ENCODE measurements at places on chromosomes 11 and 22.

GRCh38 chr11:131375915-131376314, 5.5 kb downstream of the NTM start:
- no peak for DNase-seq

DNA sequence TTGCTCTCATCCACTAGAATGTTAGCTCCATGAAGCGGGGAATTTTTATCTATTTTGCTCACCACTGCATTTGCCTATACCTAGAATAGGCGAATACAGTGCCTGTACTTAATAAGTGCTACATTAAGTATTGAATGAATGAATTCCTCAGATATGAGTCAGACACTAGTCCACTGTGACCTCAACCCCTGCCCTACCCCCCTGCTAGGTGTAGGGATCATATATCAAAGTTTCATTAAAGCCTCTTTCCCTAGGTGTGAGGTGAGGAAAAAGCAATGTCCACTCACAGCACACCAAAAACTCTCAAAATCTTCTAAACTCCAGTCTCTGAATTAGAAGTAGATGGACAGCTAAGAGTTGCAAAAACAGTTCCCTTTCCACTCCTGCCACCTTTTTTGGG, 9.8 kb upstream of the PSMA1 start:
- no peak for DNase-seq

DNA sequence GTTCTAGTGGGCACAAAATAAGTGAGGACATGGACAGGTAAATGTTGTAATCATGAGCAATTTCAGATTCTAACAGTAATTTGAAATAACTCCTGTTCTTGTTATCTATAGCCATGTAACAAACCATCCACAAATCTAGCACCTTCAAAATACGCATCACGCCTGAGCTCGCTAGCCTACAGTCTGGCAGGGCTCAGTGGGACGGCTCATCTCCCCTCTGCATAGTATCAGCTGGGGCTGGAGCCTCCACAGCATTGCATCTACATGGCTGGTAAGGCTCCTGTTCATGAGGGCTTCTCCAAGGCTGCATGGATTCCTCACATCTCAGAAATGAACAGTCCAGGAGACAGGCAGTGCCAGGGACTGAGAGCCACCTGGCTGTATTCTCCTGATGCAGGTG, 112.6 kb downstream of the KCNQ1 start:
- no peak for DNase-seq

- DNase-seq: no peak
These were observed 55.4 kb downstream of the CDKN1C start for GRCh38 chr11:2830030-2830812.

DNA sequence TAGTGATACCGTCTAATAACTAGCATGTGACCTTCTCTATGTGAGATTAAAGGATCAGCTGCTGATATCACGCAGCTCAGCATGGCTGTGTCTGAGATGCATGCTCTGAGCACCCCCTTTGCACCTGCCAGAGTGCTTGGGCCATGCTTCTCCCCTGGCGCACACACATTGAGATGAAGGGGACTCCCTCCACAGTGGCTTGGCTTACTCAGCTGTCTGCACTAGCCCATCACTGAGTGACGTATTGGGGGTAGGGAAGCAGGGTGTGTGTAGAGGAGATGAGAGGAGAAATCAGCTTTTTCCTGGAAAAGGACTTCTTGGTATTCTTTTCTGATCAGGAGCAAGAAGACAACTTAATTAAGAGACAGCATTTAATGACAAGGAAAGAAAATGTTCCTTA, 216.5 kb downstream of the BLID start:
- DNase-seq: no peak

GRCh38 chr11:113684496-113684895, 21.6 kb downstream of the TMPRSS5 start:
- peak; percentile 40 for DNase-seq

GRCh38 chr11:67648796-67649613, 1.5 kb downstream of the ACY3 start:
- DNase-seq: peak; percentile 37

DNA sequence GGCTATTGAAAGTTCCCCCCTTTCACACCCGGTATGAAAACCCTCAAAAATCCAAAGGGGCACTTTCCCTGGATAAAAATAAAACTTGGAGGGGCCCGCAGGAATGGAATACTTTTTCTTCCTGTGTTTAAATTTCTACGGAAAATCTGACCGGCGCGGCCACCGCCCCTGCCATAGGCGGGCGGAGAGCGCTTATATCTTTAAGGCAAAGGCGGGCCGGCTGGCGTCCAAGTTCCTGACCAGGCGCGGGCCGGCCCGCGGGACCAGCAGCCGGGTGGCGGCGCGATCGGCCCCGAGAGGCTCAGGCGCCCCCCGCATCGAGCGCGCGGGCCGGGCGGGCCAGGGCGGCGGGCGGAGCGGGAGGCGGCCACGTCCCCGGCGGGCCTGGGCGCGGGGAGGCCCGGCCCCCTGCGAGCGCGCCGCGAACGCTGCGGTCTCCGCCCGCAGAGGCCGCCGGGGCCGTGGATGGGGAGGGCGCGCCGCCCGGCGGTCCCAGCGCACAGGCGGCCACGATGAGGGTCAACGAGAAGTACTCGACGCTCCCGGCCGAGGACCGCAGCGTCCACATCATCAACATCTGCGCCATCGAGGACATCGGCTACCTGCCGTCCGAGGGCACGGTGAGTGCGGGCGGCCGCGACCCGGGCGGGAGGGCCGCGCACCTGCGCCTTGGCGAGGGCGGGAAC, at the start of gene ANO1:
Gene ANO1 (plus strand): TSS at position 223 of the 686 bp plus-strand sequence. CDS start 290 bp downstream, at position 513.
- DNase-seq: peak; percentile 50

- no peak for DNase-seq
These were observed 1.7 kb upstream of the ME3 start for GRCh38 chr11:86673872-86674750.

DNA sequence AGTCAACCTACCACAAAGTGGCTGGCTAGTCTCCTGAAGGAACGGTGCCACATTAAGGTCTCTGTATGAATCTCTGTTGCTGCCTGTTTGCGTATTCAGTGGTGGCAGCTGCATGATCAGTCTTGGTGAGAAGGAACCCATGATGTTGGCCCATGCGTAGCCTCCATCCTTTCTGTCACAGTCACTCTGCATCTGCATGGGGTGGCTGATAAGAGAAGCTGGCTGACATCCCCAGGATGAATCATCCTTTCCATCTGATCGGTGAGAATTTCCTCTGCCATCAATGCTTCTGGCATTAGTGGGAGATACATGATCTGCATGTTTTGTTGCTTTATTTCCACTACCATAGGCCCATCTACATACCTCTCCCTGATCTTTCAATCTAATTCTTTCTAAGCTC, 199.0 kb upstream of the NECTIN1 start:
- no peak for DNase-seq

GRCh38 chr11:86184728-86185380, 59.7 kb upstream of the EED start:
- no peak for DNase-seq

GRCh38 chr11:22197139-22198005, 4.5 kb downstream of the ANO5 start:
- no peak for DNase-seq

DNA sequence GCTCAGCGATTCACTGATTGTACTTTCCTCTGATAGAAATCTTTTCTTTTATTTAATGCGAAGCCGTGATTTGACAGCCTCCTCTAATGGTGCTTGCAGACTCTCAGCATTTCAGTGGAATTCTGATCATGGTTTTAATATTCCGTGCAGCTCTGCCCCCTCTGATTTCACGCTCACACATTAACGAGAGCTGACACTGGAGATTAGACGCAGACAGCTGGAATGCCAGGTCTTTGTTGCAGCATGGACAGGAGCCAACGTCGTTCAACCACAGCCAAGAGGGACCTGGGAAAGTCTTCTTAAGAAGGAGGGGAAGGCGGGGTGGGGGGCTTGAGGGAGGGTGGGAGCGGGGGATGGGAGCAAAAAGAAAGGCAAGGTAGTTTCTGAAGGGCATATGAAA, 186.4 kb downstream of the BLID start:
- peak; percentile 65 for DNase-seq

- DNase-seq: no peak
These were observed 2.0 kb downstream of the USH1C start for GRCh38 chr11:17542249-17542648.

DNA sequence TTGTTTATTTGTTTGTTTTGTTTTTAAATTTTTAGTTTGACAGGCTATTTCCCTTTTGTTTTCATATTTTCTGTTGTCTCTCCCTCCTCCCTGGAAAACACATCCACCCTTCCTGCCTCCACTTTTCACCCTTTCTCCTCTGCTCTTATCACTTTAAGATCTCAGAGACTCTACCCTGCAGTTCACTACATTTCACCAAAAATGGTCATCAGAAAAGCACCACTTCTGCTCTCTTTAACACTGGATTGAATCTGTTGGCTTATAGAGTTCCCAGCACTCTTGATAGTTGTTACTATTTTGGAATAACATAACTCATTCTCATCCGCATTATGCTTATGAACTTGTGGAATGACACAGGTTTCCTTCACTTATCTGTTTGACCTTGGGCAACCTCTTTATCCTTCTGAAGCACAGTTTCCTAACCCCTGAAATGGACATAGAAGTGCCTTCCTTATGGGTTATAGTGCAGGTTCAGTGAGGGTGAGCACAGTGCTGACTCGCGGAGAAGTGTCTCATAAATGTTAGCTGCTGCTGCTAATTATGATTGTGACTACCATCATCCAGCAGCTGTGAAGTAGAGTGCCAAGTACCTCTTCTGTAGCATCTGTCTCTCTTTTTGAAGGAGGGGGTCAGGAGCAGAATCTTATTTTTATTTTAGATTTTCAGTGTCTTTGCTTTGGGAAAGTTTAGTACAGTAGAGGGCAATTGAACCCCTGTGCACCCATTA, 15.0 kb downstream of the TEAD1 start:
- DNase-seq: no peak

- peak; percentile 85 for DNase-seq
These were observed 37.3 kb upstream of the CCDC134 start for GRCh38 chr22:41762980-41763779.

DNA sequence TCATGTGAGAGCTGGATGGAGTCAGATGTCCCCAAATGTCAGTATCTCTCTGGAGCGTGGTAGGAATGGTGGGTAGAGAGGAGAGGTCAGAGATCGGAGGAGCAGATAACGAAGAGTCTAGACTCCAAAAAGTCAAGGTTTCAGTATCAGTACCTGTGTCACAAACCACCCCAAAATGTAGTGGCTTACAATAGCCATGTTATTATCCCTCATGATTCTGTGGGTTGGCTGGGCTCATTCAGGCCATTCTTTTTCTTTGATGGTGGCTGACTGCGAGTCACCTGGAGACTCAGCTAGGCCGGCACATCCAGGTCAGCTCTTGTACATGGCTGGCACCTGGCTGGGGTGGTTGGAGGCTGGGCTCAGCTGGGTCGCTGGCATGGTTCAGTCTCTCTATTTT, 7.3 kb upstream of the SSTR3 start:
- DNase-seq: no peak

DNA sequence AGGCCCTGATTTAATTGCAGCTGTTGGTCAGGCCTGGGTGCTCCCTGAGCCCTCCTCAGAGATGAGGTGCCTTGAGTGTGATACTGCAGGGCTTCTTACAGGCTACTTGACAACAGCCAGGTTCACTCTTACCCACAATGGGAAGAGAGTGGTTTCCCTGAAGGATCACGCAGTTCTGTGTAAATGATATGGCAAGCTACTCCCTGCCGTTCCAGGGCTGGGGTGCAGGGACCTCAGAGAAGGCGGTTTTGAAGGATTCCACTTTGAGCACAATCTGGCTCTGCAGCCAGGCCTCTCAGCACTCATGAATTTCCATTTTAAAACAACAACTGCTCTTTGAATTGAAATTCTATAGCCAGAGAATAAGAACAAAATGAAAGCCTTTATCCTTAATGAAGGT, 92.9 kb downstream of the SLC17A6 start:
- no peak for DNase-seq

- DNase-seq: no peak
These were observed 1.4 kb downstream of the TMEM80 start for GRCh38 chr11:696955-697491.

GRCh38 chr11:11252403-11252802, 100.6 kb downstream of the CSNK2A3 start:
- peak; percentile 35 for DNase-seq

- peak; percentile 30 for DNase-seq
These were observed 165.2 kb downstream of the LDLRAD3 start for GRCh38 chr11:36108881-36109589.

GRCh38 chr22:22022947-22023534, 40.5 kb upstream of the TOP3B start:
- no peak for DNase-seq

- DNase-seq: no peak
These were observed 22.2 kb downstream of the TSPAN4 start for GRCh38 chr11:864898-865297.

- no peak for DNase-seq
These were observed 12.3 kb downstream of the MYRF start for GRCh38 chr11:61764606-61765260.

DNA sequence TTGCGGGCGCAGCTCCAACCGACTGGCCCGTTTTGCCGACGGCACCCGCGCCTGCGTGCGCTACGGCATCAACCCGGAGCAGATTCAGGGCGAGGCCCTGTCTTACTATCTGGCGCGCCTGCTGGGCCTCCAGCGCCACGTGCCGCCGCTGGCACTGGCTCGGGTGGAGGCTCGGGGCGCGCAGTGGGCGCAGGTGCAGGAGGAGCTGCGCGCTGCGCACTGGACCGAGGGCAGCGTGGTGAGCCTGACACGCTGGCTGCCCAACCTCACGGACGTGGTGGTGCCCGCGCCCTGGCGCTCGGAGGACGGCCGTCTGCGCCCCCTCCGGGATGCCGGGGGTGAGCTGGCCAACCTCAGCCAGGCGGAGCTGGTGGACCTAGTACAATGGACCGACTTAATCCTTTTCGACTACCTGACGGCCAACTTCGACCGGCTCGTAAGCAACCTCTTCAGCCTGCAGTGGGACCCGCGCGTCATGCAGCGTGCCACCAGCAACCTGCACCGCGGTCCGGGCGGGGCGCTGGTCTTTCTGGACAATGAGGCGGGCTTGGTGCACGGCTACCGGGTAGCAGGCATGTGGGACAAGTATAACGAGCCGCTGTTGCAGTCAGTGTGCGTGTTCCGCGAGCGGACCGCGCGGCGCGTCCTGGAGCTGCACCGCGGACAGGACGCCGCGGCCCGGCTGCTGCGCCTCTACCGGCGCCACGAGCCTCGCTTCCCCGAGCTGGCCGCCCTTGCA, 1.0 kb downstream of the FJX1 start:
- DNase-seq: peak; percentile 77

DNA sequence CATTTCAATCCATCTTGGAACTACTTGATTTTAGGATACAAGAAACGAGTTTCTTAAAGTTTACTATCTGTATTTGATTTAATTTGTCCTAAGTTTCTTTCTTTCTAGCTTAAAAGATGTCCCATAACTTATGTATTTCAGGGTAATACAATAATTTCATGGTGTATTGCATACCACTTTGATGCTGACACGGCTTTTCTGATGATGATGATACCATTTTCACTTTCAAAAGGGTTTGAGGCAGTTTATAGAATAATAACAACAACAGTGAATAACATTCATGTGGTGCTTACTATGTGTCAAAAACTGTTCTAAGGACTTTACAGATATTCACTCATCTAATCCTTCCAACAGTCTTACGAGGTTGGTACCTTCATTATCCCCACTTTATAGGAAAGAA, 33.2 kb upstream of the POU2AF1 start:
- DNase-seq: no peak

- no peak for DNase-seq
These were observed 26.2 kb upstream of the SLC37A2 start for GRCh38 chr11:125036933-125037332.

Data from islet precursor cell (in vitro differentiated cells).